Caki2 (cell line): ENCODE measurements at places on chromosomes 12 and 14.

- no peak for DNase-seq
Measured at GRCh38 chr12:106631797-106632196, 49.0 kb downstream of the RFX4 start.

- DNase-seq = no peak
Measured at GRCh38 chr12:113788020-113788856, 177.9 kb downstream of the RBM19 start.

DNA sequence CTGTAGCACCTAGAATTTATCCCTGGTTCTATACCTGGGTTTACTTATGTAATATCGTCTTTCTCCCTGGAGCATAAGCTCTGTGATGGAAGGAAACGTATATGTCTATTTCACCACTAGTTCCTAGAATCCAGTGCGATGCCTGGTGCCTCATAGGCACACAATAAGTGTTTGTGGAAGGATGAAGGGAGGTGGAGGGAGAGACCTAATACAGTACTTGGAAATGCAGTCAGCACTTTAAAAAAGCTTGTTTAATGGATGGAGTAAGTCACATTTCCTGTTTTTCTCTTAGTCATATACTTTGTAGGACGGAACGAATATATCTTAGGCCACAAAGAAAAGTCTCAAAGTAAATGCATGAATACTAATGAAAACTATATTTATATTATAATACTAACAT is 186.5 kb upstream of the HMGA2 start:
- no peak for DNase-seq

DNA sequence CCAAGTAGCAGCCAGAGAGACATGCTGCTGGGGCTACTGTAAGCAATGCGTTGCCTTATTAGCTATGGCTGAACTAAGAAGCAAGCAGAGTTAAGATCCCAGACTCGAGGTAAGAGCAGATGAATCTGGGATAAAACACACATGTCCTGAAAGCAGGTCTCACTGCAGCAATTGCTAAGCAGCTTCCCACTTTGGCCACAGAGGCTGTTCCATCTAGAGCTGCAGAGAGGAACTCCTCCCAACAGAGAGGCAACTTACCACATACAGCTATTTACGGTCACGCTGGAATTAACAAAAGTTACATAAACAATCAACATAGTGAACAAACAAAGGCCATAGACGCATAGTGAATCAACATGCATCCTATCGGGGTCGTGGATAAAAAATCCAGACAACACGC is 90.2 kb downstream of the KSR2 start:
- DNase-seq = no peak

GRCh38 chr12:123468786-123469185 is 10.8 kb downstream of the SNRNP35 start:
- DNase-seq = no peak

DNA sequence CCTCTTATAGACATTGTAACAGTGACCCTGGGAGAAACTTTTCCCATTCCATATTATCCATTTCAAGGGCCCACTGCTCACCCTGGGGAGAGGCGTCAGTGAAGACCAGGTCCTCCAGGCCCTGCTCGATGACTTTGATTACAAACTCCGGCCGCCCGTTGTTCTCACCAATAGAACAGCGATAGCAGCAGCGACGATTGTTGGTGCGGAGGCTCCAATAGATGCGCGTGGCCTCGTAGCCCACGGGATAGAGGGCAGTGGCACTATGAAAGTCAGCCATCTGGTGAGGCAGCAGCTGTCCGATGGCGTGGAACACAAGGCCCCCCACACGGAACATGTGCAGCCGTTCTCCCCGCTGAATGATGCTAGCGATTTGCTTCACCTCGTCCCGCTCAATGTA is 7.5 kb upstream of the PRKAG1 start:
- no peak for DNase-seq

DNA sequence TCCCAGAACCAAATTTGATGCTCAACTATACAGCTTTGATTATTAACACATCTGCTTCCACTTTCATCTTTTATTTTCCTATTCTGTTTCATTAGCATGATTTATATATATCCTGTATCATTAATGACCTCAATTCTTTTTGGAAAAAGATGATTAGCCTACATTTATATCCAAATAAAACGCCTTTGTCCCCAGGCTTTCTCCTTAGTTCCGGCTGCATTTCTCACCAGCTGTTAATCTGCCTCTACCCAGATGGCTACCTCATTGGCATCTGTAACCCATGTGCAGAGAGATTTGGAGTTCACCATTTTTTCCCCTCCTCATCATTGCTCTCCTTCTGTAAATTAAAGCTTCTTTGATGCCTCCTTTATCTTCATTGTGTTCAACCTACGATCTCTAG is 336.8 kb upstream of the RGS6 start:
- no peak for DNase-seq

DNA sequence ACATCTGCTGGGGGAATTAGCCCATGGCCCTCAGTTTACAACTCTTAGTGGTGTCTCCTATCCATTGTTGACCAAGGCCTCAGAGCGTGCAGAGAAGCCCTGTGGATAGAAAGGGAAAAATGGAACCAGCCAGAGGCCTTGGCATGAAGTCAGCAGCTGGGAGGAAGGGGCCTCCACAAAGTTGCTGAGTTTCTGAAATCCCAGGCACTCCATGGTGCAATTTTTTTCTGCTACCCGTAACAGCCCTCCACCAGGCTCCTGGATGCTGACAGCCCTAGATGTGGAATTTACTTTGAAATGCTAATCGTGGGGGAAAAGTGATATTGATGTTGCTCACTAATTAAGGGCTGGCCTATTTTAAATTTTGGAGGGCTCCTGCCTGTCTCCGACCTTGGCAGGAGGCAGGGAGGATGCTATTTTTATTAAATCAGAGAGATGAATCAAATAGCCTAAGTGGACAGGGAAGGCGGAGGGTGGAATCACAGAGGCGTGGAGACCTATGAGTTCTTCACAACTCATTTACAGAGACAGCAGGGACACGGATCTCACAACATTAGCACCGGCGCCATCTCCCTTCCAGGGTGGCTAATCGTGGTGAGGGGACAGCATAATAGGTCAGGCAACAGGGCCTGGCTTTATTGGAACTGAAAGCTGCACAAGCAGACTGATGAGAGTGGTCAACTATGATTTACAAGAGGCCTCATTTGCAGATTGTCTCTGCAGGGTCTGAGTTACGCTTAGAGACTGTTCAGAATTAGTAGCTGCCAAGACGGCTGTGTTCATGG is 99.8 kb upstream of the WSCD2 start:
- no peak for DNase-seq
